ENCODE measurements at places on chromosomes 16 and 17.

DNA sequence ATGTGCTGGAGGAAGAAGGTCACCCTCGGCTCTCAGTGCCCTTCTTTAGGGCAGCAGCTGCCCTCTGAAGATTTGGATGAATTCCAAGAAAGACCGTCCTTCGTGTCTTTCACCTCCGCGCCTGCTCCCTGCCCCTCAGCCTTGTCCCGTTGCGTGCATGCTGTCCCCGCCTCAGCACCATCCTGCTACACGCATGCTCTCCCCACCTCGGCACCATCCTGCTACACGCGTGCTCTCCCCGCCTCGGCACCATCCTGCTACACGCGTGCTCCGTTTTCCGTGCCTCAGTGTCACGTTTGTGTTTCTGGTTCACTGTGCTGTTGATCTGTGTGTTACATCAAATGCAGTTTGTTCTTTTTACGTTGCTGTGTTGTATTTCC, 13.5 kb downstream of the ACSF3 start:
- DNase-seq, result no peak

GRCh38 chr17:36498155-36498554, 11.7 kb downstream of the ZNHIT3 start:
- no peak for DNase-seq

GRCh38 chr16:4511441-4512082, 27.0 kb downstream of the CDIP1 start:
- DNase-seq, result peak; percentile 67

- DNase-seq, result peak; percentile 46
These were observed 765 bp downstream of the KRT19 start for GRCh38 chr17:41527063-41528023.

- DNase-seq, result peak; percentile 78
These were observed 7.8 kb downstream of the NCBP3 start for GRCh38 chr17:3838206-3838605.

DNA sequence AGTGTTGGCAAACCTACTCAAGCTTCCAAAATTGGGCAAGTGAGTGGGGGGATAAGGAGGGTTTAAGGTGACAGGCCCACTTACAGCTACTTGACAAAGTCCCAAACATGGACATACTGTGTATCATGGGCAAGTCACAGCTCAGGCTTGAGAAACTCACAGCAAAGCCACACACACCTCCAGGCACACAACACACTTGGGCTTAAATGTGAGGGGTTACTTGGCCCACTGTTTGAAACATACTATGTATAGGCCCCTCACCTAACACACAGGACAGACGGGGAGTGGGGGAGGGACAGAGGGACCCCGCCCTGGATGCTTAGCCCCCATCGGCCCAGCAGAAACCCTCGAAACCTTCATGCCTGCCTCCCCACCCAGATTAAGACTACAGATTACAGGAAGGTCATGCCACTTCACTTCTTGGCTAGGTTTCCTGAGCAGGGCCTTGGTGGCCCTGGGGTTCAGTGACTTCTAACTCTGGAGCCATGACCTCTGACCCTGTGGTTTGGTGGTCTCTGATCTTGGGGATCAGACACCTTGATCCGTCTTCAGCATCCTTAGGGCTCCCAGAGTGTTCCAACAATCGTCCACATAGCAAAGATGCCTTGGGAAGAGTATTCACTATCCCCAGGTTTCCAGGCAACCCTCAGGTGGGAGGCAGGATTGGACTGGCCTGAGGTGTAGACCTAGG, 2.3 kb upstream of the SAMD14 start:
- no peak for DNase-seq

GRCh38 chr17:43169561-43170139, 1.4 kb upstream of the NBR1 start:
- peak; percentile 65 for DNase-seq
